ENCODE measurements at places on chromosomes 2 and 18. TPM values are rescaled to one million over a fixed set of nuclear protein-coding genes. Genes with fewer than 3 reads are reported as not detected.

- peak; percentile 9 for DNase-seq
- H3K36me3 ChIP-seq: no peaks in the 10 kb centered on the region
- no peaks in the 10 kb centered on the region for H3K4me1 ChIP-seq
- H3K27me3 ChIP-seq: no peaks in the 10 kb centered on the region
Observed at GRCh38 chr18:21904856-21905255, 164.3 kb downstream of the MIB1 start.

Gene SNORC
- not detected for total RNA-seq

- no peak overlapping the region for H3K4me3 ChIP-seq
- DNase-seq: no peak
- H3K27ac ChIP-seq: no peak overlapping the region
- H3K4me1 ChIP-seq: no peaks in the 10 kb centered on the region
- H3K27me3 ChIP-seq: no peaks in the 10 kb centered on the region
- H3K36me3 ChIP-seq: no peaks in the 10 kb centered on the region
Observed at GRCh38 chr2:235825946-235826345, 332.1 kb downstream of the AGAP1 start.

Gene HOXD4
- not detected for total RNA-seq

DNA sequence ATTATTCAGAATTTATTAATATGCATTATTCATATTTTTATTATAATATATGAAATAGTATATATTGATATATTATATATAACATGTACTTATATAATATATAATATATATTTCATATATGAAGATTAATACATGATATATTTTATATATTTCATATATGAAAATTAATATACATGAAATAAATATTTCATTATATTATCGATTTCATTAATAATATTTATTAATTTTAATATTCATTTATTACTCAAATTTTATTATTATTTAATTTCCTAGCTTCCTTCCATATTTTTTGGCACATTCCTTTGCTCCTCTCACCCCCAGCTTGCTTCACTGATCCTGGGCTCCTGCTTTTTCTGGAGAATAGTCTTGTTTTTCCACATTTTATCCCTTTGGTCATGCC, 29.7 kb downstream of the CD8B2 start:
- H3K36me3 ChIP-seq: no peaks in the 10 kb centered on the region
- DNase-seq: no peak
- no peak overlapping the region for H3K27ac ChIP-seq
- no peaks in the 10 kb centered on the region for H3K4me1 ChIP-seq

GRCh38 chr2:16494836-16495508, 170.7 kb downstream of the CYRIA start:
- no peaks in the 10 kb centered on the region for H3K36me3 ChIP-seq
- DNase-seq: no peak
- H3K4me1 ChIP-seq: no peaks in the 10 kb centered on the region
- H3K27me3 ChIP-seq: no peaks in the 10 kb centered on the region

Gene ARHGEF4
- total RNA-seq: 39.9 TPM

DNA sequence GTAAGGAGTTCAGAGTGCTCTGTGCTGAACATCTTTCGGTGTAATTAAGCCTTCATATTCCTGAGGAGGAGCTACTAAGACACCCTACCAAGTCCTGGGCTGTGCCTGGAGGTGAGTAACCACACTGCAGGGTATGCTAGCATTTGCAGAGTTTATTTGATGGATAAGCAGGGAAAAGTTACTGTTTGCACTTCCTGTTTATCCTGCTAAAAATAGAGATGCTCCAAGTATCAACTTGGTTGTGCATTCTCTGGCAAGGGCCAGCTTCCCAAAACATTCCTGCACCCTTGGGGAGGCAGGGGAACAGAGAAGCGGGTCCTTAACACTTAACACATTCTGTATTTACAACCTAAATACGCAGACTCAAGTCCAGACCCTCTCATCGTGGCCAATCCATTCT, 49.8 kb downstream of the PARD6G start:
- H3K36me3 ChIP-seq: no peaks in the 10 kb centered on the region
- no peak overlapping the region for H3K27ac ChIP-seq
- H3K4me3 ChIP-seq: no peak overlapping the region
- DNase-seq: no peak
- no peaks in the 10 kb centered on the region for H3K27me3 ChIP-seq

GRCh38 chr2:201406077-201406662, 45.1 kb downstream of the TRAK2 start:
- peaks cover 71% of the 10 kb centered on the region for H3K4me1 ChIP-seq
- no peaks in the 10 kb centered on the region for H3K36me3 ChIP-seq
- peak overlapping the region; percentile 30 for H3K27ac ChIP-seq
- DNase-seq: peak; percentile 37
- H3K4me3 ChIP-seq: no peak overlapping the region
